Smooth muscle cell of trachea (primary cell): ENCODE measurements at places on chromosomes 6 and 20. TPM values are rescaled to one million over a fixed set of nuclear protein-coding genes. Genes with fewer than 3 reads are reported as not detected.

Gene GTSF1L
- total RNA-seq = not detected in 2 replicates

Gene ANKRD66
- not detected in 2 replicates for total RNA-seq

Gene NOX3
- not detected in 2 replicates for total RNA-seq

Gene HAO1
- not detected in 2 replicates for total RNA-seq

Gene NT5E
- total RNA-seq = 428 and 588 TPM in 2 replicates

Gene UBE2C
- total RNA-seq = 3.0 and 27.8 TPM in 2 replicates

Gene OPN5
- not detected in 2 replicates for total RNA-seq

Gene DLK2
- 0.66 TPM in 1 of 2 replicates, not detected in the other for total RNA-seq

Gene DNAH8
- 0.17 and 0.44 TPM in 2 replicates for total RNA-seq

Gene ADGRF4
- under 0.01 TPM in 1 of 2 replicates, not detected in the other for total RNA-seq

Gene GNAS-AS1
- total RNA-seq = 1.2 and 1.3 TPM in 2 replicates

Gene COX4I2
- total RNA-seq = not detected in 2 replicates

Gene PKIB
- 2.6 and 11.1 TPM in 2 replicates for total RNA-seq
